AG08395 (cell line): ENCODE measurements at places on chromosomes 7 and 10.

DNA sequence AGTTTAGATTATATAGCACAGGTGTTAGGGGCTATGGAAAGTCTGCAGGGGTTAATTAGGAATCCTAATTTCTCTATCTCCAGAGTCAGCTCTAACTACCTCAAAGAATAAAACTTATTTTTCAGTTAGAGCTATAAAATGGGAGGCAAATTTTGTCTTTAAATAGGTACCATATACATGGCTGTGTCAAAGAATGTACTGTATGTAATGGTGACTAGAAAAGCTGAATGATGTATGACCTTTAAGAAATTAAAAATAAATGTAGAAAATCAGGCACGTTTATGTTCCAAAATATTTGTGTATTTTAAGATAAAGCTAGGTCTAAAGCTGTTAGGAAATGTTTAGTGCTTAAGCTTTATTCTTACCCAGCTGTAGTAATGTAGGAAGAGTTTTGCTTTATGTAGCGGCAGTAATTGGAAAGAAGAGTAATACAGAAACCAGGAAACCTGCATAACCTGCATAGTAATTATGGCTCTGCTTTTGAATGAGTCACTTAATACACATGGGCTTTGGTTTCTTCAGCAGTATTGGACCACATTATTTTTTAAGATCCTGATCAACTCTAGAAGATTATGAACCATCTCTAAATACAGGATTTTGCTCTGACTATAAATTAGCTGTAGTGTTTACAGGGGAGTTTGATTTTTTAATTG lies 85.0 kb downstream of the KMT2E start:
- no peak for DNase-seq

DNA sequence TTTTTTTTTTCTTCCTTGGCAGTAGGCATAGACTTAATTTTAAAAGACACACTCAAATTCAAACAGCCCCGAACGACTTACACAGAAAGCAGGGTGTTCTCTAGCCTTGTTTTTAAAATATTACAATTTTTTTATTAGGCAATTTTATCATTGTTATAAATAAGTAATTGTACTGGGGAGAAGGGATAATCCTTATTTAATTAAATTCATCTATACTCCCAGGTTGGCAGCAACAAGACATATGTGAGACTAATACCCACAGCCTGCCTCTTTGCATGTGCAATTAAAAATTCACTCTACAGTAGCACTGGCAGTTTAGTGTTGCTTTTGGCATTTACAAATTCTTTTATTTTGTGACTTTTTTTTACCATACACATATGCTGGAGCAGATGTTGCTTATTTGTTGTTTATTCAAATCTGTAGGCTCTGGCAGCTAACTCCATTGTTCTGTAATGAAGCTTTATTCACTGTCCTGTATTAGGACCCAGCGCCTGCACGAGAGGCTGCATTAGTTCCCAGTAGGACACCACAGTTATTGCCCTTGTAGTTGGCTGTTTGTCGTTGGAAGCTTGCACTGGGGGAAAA lies 84.9 kb upstream of the PPP1R17 start:
- DNase-seq, result no peak

DNA sequence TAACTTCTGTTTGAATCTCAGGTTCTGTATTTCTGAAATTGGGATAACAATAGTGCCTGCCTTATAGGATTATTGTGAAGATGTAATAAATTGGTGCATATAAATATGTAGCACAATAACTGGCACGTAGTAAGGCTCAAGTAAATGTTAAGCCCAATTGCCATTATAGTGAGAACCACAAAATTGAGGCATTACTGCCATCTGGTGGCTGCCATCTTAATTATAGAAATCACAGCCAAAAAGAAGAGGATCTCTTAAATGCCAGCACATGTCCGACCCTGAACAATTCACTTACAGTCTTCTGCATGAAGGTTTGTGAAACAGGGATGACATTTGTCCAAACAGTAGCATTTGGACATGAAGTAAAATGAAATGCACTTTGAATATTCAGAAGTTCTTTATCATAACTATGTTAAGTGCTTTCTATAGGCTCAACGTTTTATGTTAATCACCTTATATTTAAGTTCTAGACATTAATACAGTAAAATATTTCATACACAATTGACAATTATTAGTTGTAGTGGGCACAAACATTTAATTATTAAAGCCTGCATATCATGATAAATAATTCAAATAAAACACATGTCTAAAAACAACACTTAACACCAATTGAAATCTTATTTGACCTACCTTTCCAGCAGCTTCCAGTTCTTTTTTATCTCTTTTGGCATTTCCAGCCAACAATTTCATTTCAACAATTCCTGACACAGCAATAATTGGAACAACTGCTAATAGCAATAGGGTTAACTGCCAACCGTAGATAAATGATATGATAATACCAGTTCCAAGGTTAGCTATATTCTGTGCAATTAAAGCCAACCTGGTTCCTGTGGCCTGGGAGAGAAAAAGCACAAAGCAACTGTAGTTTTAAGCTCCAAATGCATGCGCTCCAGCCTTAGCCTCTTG lies 58.5 kb downstream of the ABCB4 start:
- DNase-seq, result peak; percentile 51

GRCh38 chr10:102230264-102230860 lies 4.3 kb downstream of the ELOVL3 start:
- DNase-seq, result peak; percentile 30

GRCh38 chr10:62813981-62814380 lies 2.2 kb downstream of the EGR2 start:
- no peak for DNase-seq

- no peak for DNase-seq
Measured at GRCh38 chr7:76315364-76315763, 12.9 kb downstream of the HSPB1 start.

DNA sequence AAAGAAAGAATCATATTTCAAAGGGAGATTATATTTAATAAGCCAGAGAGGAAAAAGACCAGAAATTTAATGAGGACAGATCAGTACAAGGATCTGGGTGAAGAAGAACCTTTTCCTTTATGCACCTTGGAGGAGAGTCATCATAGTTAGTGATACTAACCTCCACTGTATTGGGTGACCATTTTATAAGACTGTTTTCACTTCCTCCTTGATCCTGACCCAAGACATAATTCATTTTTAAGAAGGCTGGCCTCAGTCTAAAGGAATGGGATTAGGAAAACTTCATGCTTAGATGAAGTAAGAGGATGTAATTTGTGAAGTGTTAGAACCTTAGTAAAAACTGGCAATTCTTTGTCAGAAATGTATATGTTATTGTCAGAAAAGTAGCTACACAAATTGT lies 68.6 kb downstream of the ADAM22 start:
- DNase-seq, result no peak

DNA sequence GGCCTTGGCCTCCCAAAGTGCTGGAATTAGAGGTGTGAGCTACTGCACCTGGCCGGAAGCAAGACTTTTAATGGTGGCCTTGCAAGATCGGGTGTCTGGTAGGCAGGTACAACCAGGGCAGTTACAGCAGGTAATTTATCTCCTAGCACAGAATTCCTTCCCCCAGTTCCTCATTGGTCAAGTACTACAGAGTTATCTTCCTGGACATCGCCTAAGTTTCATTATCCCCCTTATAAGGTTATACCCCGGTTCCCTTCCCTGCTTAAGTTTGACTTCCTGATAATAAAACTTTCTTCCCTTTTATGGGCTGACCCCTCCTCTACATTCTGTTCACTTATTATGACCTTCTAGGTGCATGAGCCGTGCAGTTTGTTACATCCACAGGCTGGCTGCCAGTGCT lies 19.0 kb upstream of the CYP3A43 start:
- DNase-seq, result no peak

DNA sequence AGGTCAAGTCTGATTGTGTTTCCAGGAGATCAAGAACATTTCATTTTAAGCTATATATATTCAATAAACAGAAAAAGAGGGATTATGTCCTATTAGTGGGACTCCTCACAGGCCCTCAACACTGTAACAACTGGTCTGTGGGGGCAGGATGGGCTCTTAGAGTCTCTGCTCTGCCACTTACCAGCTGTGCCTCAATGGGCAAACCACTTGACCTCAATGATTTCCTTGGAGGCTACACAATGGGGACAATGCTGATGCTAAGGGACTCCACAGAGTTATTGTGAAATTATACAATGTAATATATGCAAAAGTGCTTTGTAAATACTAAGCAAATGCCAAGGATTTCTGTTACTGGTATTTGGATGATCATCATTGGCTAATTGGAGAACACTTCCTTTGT lies 33.2 kb upstream of the MXI1 start:
- no peak for DNase-seq

DNA sequence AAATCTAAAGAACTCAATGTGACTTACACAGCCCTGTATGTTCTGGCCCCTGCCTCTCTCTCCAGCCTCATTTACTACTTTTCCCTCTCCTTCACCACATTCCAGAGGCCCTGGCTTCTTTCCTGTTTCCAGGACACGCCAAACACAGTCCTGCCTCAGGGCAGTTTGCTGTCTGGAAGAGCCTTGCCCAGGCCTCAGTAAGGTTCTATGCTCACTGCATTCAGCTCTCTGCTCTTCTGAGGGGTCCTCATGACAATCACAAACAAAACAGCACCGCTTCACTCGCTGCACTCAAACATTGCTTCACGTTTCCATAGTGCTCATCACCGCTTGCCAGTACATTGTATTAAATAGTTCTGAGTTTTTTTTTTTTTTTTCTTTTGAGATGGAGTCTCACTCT lies 35.1 kb upstream of the GARS1 start:
- peak; percentile 22 for DNase-seq
